T-helper 22 cell (primary cell): ENCODE measurements at places on chromosomes 2 and 18.

DNA sequence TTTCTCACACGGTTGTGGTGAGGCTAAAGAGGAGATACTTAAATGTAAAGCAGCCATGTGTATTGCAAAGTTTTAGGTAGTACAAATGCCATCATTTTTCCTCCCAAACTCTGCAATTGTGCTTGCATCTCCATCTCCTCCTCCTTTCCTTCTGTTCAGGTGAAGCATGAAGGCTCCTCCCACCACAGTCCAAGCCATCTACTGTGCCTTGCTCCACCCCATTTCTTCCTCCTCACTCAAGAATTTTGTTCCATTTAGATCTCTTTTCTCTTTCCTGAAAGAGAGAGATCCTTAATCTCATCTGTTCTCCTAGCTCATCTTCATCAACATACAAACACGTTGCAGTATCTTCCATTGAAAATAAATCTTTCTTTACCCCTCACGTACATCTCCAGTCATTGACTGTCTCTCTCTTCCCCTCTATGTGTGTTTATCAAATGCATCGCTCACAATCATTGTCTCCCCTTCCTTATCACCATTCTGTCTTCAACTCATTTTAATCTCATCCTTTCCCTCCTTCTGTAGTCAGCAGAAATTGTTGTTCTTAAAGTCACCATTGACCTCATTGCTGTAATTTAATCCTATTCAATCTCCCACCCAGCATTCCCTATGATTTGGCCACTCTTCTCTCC, 392.1 kb downstream of the RAD51AP2 start:
- DNase-seq = no peak

- no peak for DNase-seq
These were observed 36.8 kb upstream of the GPR17 start for GRCh38 chr2:127609031-127609751.

DNA sequence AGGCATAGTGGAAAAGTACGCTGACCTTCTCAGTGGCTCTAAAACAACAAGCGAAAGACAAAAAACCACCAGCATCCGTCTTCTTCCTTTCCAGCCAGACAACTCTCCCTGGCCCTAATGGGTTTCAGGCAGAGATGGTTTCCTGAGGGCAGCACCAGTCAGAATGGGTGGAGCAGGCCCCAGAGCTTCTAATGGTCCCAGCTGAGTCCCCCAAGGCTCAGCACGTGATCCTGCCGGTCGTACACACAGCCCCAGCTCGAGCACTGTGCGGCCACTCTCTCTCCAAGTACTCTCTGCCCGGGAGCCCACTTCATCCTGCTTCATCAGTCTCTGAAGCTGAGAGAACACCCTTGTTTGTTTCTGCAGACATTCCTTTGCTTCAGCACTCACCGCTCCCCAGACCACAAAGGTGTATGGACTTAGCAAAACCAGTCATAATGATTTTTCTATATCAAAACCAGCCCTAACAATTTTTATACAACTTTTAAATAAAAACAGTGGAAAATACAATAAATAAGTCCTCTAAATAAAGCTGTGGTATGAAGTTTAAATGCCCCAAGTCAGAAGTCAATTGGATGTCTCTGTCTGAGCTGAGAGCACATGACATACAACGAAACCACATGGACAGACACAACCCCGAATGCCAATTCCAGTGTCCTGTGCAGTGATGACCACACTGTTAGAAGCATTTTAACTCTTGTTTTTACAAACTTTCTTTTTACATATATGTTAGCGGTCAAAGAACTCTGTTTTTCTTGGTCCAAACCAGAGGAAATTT, 63.9 kb downstream of the PARD6G start:
- DNase-seq = no peak

DNA sequence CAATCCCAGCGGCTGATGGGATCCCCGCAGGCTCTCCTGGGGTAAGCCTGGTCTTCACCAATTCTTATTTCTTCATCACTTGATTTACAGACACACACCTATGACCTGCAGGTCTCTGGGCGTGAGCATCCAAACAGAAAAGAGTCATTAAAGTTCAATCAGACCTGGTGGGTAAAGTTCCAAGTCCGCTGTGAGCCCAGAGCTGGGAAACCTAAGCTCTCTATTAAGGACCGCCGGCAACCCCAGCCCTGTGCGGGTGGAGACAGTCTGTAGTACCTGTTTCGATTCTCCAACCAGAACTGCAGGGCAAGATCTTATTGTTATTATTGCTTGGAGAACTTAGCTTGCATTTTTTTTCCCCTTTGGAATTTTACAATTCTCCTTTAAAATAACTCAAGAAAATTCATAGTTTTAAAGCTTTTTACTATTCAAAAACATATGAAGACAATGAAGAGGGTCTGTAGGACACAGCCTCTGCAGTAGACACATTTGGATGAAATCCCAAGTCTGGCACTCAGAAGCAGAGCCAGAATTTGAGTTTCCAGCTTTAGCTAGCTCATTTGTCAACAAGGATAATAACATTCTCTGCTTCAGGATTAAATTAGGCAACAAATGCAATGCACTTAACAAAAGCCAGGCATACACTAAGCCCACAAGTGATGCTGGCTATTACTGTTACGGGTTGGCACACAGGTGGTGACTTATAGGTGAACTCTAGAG, 376.4 kb downstream of the INSIG2 start:
- DNase-seq = no peak

DNA sequence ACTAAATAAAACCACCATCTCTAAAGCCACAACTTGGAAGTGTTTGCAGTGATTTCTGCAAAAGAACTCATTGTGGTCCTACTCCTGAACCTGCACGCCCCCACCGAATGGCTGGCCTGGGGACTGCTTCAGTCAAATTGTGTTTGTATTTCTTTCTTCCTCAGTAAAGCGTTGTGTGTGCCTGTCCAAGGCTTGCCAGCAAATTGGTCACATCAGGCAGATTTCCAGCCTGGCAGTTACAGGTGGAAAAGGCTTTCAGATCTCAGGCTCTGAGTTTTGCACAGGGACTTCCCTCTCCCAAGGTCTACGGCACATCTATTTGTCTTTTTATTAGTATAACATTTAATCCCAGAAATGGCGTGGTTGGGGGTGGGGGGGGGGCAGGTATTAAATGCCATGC, 54.0 kb upstream of the NOSTRIN start:
- no peak for DNase-seq

DNA sequence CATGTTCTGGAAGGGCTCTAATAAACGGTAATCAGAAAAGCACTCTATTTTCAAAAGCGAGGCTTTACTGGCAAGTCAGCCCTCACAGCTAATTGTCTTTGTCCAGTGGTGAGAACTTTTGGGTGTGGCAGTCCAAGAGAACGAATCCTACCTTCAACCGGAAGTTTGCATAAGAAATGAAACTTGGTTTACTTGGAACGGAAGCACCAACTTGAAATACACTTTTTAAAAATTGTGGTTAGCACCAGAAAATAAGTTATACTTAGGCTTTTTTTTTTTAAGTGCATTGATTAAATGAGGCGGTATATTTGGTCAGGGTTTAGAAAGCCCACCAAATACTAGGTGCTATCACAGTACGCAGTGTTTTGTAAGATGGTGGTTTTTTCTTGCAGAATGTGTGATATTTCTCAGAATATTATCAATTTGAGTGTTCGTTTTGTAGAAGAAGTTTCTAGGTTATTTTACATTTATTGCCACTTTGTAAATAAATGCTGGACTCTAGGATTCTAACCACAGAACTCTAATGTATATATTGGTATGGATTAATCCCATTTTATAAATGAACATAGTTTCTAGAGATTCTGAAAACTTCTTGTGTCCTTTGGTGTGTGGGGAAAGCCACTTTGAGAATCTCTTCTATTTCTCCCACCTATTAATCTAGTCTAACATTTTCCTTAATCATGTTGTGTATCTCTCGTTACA, 1.2 kb downstream of the MYL12A start:
- DNase-seq = no peak

- DNase-seq = no peak
These were observed 63.3 kb downstream of the SFXN5 start for GRCh38 chr2:73007991-73008765.

- DNase-seq = no peak
These were observed 101.0 kb downstream of the ALPK2 start for GRCh38 chr18:58527952-58528287.

DNA sequence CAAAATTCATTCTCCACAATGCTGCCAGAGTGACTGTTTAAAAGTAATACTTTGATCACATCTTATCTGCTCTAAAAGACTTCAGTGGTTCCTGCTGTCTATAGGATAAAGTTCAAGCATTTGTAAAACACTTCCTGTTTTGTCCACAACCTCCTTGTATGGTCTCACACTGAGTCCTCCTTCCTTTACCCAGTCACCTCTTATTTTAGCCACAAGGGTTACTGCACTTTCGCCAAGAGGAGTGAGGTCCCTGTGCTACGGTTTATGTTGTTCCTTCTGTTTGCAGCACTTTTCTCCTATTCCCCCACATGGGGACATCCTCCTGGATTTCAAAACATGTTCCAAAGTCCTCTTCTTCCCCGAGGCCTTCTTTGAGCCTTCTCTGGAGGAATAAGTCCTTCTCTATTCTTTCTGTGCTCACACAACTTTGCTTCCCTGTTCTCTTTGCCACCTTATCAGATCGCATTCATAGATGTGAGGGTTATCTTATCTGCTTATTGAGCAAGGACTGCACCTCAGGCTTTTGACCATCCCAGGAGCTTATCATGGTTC, 112.2 kb upstream of the NABP1 start:
- no peak for DNase-seq

DNA sequence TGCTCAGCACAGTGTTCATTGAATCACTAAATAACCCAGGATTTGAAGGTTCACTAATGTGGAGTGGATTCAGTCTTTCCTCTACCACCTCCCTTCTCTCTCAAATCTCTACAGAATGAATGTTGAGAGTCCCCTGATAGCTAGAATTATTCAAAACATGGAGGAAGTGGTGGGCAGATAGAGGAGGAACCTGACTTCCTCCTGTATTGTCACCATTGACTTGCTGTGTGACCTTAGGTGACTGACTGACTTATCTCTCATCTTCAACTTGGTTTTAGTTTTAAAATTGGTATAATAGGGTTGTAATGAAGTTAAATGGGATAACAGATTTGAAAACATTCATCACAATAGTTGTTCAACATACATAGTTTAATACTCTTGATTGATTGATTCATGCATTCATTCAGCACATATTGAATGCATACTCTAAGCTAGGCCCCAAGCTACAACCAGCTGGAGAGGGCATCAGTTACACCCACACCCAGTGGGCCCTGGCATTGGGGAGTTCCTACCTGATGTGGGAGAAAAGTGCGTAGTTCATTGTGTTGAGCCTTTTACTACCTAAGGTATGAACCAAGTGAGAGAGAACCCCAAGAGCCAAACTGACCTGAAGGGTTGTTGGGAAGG, 96.0 kb downstream of the WDR7 start:
- no peak for DNase-seq

DNA sequence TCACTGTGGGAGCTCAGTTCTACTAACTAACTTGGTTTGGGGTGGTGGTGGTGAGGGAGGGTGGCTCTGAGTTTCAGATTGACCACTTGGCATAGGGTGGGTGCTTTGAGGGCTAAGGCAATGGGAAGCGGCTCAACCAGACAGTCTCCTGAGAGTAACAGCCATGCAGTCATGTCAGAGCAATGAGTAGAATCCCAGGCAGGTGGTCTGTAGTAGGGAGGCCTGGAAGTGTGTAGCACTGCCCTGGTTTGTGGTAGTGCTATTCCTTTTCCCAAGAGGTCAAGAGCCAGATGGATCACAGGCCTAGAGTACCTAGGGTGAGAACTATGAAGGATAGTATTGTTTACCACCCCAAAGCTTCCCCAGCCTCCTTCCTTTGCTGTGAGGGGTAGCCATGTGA, 18.7 kb upstream of the RAPH1 start:
- DNase-seq = no peak

DNA sequence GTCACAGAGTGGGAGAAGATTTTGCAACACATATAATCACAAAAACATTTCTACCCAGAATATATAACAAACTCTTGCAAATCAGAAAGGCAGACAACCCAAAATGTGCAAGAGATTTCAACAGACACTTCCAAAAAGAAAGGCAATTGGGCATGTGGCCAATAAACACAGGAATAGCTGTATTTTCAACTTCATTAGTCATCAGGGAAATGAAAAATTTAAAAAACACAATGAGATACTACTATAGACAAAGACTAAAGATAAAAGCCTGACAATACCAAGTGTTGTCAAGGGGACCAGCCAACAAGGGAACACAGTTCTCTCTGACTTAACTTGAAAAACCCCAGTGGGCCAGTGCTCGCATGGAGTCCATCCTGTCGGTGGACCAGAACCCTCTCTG, 40.5 kb downstream of the MTHFD2 start:
- DNase-seq = no peak

DNA sequence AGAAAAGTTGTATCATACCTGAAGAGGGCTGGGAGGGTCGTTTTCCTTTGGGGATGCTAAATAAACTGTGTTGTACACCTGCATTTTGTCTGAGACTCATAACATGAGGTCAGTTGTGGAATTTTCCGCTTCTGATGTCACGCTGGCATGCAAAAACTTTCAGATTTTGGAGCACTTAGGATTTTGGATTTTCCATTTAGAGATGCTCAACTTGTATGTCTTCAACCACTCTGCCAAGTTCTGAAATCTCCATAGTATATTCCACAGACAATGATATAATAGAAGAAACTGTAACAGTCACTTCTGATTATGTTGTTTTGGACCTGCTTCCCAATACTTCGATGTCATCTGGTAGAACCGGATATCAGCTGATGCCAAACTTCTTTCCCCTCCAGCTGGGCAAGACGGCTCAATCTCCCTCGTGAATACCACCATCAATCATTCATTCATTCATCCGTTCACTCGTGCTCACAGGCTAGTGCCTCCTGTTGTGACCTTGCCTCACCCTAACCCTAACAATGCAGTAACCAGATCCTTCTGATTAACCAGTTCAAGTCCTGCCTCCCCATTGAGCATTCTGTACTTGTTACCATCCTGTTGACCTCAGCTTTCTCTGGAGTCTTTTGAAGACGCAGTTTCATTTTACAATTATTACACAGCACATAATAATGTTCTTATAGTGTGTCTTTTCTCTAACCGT, 5.3 kb upstream of the PLEKHH2 start:
- DNase-seq = no peak

- no peak for DNase-seq
These were observed 4.3 kb upstream of the ADI1 start for GRCh38 chr2:3523551-3524041.

DNA sequence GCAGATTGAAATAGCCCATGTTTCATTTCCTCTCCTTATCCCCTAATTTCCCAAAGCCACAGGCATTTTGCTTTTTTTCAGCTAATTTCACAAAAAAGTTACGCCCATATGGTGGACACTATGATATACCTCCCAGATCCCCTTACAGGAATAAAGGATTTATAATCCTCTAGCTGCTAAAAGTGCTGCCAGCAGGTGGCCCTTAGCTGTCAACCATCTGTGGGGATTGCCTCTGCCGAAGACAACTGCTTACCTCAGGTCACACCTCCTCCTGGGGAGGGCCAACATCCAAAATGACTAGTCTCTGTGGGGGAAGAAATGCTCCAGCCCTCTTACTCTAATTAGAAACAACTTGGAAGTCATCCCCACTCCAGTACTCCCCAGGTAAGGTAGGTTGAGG, 61.0 kb upstream of the EPB41L3 start:
- no peak for DNase-seq
